ENCODE measurements at places on chromosomes 16 and 17.

- no peak for DNase-seq
Observed at GRCh38 chr17:48610282-48611211, at the start of gene HOXB7. TSS of gene HOXB7 (minus strand) at chr17:48611017. CDS start at chr17:48610918, 99 bp downstream.

DNA sequence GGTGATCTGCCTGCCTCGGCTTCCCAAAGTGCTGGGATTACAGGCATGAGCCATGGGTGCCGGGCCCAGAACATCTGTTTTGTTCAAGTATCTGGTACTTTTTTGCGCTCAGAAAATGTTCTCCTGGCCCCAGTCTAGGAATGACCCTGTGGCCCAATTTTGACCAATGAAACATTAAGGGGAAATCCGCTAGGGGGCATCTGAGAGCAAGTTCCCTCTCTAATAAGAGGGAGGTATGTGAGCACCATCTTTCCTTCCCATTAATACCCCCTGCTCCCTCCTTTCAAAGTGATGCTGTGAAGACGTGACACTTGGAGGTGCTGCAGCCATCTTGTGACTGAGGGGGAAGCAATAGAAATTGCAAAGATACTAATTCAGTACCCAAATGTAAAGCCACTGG, 16.5 kb upstream of the CLEC3A start:
- DNase-seq: no peak

GRCh38 chr16:21946889-21947635, 6.1 kb upstream of the UQCRC2 start:
- no peak for DNase-seq

GRCh38 chr17:38605411-38605840, 326 bp downstream of the SRCIN1 start:
- DNase-seq: no peak

DNA sequence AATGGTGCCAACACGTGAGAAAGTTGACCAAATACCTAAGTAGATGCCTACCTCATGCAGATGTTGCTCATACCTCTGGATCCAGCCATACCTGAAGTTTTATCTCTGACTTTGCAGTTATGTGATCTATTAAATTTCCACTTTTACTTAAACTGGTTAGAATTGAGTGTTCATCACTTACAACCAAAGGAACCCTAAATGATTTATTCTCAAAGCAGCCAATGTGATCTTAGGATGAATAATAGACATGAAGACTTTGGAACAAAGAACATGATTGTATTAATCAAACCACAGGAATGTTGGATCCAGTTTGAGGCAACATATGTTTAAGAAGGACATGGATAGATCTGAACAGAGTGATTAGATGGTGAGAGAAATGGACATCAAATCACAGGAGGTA, 68.7 kb downstream of the IRX6 start:
- no peak for DNase-seq

GRCh38 chr16:65700596-65700995, 578.7 kb upstream of the CDH11 start:
- DNase-seq: no peak

- DNase-seq: no peak
Observed at GRCh38 chr16:58187665-58188421, 10.1 kb downstream of the CSNK2A2 start.

DNA sequence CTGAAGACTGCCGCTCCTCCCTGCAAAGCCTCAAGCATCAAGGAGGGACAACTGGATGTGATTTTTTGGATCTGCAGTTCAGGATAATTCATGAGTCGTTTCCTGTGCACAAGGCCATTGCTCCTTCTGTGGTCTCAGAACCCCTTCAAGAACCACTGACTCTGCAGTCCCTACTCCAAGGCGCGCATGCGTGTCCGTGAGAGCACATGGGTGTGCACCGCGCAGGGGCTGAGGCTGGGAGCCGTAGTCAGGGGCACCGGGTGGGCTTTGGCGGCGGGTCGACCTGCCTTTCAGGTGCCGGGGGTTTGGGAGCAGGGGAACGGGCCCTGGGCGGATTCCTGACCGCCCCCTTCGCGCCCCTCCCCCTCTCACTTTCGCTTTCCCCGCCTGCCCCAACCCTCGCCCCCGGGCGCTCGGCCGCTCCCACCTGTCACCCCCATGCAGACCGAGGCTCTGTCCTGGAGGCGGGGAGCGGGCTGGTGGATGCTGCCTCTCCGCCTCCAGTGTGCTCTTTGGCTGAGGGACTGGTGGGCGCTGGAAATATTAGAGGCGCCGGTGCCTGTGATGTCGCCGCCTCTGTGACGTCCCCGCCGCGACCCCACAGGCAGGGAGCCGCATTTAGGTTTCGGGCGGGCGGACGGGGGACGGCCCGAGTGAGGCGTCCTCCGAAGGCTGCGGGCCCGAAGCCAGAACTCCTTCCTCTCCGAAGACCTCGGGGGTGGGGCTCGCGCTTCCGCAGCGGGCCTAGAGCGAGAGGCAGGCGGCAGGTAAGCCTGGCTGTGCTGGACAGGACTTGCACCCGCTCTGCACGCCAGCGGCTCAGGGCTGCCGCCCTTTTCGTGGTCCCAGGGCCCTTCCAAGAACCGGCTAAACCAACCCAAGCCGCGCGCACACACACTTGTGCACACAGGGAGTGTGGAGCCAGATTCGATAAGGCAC, at the start of gene SPATA32:
Gene SPATA32, minus strand, starts transcription at position 518 of the 939 bp plus-strand sequence. Its CDS starts 78 bp downstream, at position 440.
- DNase-seq: peak; percentile 35

DNA sequence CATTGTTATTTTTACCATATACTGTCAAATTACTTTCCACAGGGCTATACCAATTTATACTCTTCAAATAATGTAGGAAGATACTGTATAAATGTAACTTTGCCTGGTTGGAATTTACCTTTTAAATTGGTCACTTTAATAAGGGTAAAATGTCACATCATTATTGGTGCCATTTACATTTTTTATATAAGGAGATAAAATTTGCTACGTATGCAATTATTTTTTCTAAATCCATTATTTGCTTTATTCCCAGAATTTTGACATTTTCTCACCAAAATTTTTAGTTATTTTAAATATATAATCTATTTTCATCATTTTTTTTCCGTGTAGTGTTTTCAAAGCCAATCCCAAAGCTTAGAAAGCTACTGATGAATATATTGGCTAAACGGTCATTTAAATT, 664.7 kb downstream of the KCNJ2 start:
- no peak for DNase-seq

DNA sequence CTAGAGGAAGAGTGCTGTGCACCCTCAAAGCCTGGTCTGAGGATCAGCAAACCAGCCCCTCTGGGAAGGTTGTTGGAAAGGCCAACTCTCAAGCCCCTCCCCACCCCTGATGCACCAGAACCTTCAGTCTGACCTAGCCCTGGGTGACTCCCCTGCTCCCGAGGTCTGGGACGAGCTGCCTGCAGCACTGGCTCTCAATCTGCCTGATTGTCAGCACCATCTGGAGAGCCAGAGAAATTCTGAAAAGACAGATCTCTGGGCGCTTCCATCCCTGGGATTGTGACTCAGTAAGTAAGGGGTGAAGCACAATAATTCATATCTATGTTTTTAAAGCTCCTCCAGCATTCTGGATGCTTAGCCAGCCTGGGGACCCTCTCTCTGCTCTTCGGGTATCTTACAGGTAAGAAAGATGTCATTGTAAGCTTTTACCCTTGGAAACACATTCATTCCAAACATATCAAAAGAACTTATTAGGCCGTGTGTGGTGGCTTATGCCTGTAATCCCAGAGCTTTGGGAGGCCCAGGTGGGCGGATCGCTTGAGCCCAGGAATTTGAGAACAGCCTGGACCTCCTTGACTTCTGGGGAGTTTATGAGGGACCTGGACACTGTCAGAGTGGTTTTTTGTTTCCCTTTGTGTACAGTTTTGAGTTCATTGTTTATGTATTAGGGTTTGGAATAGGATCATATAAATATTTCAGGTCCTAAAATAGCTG, 147.5 kb downstream of the KCNJ12 start:
- DNase-seq: no peak

GRCh38 chr16:64882078-64882784, 239.6 kb downstream of the CDH11 start:
- DNase-seq: no peak

- DNase-seq: peak; percentile 50
Observed at GRCh38 chr17:74453665-74454196, 12.7 kb upstream of the CD300A start.

GRCh38 chr17:57988301-57989250, 522 bp upstream of the VEZF1 start:
- DNase-seq: peak; percentile 47

GRCh38 chr17:78526231-78527025, 50.8 kb downstream of the DNAH17 start:
- DNase-seq: no peak

GRCh38 chr17:5815396-5815795, 231.1 kb upstream of the NLRP1 start:
- no peak for DNase-seq

- DNase-seq: no peak
Observed at GRCh38 chr17:48159232-48159631, 51.7 kb downstream of the SNX11 start.

- DNase-seq: no peak
Observed at GRCh38 chr17:46212634-46213435, 19.6 kb upstream of the KANSL1 start.

GRCh38 chr17:83127431-83128160, 48.2 kb downstream of the METRNL start:
- no peak for DNase-seq

GRCh38 chr16:27270349-27270748, 1.8 kb upstream of the NSMCE1 start:
- no peak for DNase-seq

DNA sequence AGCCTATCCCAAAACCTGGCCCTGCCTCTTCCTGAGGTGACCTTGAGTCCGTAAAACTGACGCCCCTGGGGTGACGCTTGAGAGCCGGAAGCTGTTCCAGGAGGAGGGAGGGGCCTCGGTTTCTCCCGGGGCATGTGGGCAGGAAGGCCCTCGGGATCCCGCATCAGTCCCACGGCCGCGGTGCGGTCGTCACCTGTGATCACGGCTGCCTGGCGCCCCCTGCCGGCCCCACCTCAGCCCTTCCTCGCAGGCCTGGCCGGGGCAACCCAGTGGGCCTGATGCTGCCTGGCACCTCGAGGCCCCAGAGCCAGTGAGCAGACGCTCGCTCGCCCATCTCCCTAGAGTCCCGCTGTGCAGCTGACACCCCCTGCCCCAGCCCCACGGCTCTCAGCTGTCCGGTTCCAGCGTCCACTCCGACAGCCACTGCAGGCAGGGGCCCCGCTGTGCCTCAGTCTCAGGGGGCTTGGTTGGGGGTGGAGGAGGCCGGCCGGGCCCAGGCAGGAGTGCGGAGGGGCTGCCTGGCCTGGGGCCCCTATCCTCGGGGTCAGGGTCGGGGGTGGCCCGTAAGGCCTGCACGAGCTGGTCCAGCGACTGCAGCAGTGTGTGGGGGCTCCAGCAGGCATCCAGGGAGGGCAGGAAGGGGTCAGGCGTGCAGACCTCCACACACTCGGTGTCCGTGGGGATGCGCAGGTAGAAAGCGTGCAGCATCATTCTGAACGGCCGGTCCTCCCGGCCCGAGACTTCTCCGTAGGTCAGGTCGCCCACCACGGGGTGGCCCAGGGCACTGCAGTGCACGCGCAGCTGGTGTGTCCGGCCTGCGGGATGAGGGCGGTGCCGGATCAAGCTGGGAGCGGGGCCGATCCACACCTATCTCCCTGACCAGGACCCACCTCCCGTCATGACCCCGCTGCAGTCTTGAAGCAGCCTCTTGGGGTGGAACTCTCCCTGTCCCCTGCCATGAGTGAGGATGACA, 2.3 kb downstream of the RPUSD1 start:
- peak; percentile 53 for DNase-seq

GRCh38 chr16:81715358-81716196, 63.5 kb upstream of the PLCG2 start:
- no peak for DNase-seq

DNA sequence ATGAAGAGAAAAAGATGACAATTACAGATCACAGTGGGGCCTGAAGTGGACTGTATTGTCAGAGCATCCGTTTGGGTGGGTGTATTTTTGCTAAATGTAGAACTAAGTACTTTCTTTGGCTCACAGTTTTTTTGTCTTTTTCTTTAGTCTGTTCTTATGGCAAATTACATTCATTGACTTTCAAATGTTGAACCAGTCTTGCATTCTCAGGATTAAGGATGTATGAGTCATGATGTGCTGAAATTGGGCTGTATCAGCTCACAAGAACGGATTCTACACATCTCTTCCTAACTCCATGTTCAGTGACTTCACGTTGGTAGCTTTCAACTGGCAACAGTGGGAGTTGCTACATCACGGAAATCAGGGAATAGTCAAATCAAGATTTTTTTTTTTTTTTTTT, 66.5 kb downstream of the TEX2 start:
- DNase-seq: no peak

DNA sequence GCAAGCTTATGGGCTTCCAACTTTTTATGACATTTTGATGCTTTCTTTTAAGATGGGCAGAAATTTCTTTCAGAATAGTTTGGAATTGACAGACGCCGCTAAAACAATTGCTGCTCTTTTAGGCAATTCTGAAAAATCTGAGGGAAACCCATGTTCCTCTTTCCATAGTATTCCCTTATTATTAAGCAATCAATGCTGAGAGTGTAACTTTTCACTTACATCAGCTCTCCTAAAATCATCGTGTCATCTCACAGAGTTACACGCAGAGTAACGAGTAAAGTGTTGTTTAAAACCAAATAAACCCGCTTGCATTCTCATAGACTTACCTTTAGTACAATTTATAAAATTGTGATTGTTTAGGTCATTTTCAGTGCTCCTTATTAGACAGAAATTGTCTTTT, 150.6 kb downstream of the MAF start:
- no peak for DNase-seq

DNA sequence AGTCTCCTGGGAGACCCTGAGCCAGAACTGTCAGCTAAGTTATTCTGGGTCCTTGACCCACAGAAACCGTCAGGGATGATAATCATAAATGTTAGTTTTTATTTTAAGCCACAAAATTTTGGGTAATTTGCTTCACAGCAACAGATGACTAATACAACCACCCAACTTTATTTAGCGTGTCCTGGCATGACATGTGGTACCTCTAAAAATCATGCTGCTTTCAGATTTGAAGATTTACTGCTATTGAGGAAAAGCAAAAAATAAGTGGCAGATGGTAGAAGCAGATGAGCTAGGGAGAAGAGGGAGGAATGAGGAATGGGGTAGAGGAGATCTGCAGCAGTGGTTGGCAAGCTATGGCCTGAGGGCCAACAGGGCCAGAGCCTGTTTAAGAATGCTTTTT, 90.4 kb downstream of the TMEM100 start:
- no peak for DNase-seq

DNA sequence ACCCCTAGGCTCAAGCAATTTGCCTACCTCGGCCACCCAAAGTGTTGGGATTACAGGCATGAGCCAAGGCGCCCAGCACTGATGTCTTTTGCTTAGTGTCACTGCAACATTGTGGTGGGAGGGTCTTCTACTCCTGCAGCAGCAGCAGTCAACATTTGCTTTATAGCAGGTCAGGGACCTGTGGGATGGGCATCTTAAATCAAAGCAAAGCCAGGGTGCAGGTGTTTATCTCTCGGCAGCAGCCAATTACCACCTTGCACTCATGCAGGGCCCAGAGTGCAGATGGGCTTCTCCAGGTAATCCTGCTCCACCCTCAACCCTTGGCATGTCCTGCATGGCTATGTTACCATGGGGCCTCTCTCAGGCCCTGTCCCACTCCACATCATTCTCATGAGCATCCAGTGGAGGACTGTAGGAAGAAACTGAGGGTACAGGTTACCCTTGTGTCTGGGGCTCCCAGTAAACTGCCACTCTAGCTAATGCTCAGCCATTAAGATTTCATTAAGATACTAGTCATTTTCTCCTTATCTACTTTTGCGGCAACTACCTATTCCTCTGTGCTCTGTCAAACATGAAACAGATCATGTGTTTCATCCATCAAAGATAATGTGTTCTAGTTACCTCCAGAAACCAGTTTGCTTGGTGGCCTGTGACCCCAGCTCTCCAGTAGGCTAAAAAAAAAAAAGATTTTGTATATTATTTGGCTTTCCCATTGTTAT, 16.8 kb downstream of the ADGRG5 start:
- no peak for DNase-seq

- no peak for DNase-seq
Observed at GRCh38 chr16:10780628-10781027, 37.0 kb downstream of the NUBP1 start.
